ENCODE measurements at places on chromosomes 1 and 21.
A peak's percentile ranks its signal among the peaks of the same experiment; 100 is the strongest.

- no peak for DNase-seq
Observed at GRCh38 chr1:110697606-110698005, 22.9 kb upstream of the KCNA3 start.

DNA sequence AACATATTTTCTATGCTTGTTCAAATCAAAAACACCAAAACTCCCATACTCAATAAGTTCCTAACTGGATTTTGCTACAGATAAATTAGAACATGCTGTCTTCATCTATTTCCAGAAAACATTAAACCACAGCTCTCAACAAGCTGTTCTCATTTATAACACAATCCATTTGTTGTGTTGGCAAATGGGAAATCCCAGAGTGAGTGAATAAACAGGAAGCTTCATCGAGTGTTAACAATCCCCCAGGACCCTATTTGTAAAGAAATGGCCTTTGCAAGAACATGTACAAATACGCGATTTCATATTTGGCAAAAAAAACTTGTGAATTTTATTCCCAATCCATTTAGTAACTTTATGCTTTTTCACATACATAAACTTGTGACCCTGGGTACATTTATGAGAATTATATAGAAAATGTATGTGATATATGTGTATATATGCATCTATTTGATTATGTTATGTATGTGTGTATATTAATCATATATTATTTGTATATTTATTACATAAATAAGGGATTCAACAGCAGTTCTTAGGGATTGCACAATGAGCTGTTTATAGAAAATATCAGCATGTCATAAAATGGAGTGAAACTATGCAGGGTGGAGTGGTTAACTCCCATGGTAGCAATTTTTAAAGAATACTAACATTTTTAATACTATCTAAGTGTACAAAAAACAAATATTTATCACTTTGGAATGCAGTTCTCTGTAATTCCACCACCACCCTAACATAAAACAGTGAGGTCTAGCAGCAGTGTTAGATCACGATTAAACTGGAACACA is 160.0 kb downstream of the NEGR1 start:
- no peak for DNase-seq

GRCh38 chr1:12009318-12009947 is 9.9 kb upstream of the MIIP start:
- no peak for DNase-seq

GRCh38 chr1:23865543-23865930 is 2.6 kb downstream of the FUCA1 start:
- DNase-seq: no peak

- no peak for DNase-seq
Observed at GRCh38 chr21:40638466-40639251, 208.3 kb downstream of the DSCAM start.

DNA sequence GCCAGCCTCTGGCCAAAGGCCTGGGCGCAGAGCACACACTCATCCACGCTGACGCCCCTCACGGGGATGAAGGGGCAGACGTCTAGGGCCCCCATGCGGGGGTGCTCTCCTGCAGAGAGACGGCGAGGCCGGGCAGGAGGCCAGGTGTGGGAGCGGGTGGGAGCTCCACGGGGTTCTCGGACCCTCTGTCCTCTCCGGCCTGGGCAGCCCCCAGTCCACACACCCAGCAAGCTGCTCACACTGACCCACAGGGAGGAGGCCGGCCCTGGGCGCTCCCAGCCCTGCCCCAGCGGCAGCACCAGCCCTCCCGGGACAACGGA is 2.5 kb downstream of the FTCD start:
- DNase-seq: no peak

DNA sequence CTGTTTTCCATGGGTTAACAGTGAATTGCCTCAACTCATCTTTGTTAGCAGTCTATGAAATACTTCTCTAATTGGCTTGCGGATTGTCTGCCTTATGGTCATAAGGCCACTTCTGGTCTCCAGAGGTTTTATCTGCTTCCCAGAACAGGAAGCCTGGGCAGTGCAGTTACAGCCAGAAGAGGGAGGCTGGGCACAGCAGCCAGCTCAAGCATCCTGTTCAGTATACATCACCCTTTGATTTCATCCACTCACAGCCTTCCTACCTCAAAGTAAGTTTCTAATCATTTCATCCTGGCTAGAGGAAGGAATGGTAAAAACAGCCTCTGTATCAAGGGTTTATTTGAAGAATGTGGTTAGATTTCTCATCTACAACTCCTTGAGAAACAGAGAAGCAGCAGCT is 311.5 kb upstream of the DEPDC1 start:
- no peak for DNase-seq

- DNase-seq: no peak
Observed at GRCh38 chr1:181135815-181136737, 47.6 kb downstream of the IER5 start.

DNA sequence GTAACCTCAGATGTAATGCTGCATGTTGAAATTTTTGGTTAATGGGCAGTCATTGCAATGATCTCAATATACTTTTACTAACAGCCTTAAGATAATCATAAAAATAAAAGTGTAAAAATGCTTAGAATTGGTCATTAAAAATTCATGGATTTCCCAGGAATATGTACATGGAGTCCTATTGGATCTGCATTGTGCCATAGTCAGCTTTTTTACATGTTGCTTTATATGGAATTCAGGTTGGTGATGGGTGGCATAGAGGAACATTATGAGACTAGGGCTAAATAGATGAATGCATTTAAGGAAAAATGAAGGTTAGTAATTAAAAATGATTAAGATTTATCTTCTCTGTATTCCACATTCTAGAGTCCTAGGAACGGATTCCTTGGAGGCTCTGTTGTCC is 103.2 kb downstream of the SLC35F3 start:
- no peak for DNase-seq

DNA sequence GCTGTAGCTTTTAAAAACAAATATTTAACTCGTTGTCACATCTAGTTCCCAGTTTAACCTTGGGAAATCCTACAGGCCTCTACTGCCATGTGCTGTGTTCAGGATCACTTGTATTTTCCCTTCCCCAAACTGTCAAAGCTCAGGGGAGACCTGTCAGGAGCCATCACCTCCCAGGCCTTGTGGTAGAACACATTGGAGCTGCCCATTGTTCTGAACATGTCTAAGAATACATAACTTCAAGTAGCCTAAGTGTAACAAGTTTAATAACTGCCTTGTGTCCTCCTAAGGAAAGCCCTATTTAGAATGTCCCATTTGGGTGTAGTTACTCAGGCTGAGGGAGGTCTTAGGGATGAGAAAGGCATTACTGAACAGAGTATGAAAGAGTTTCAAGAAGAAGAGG is 28.6 kb upstream of the PIGC start:
- no peak for DNase-seq

- no peak for DNase-seq
Observed at GRCh38 chr1:117928881-117929342, 509 bp downstream of the GDAP2 start.

- DNase-seq: no peak
Observed at GRCh38 chr1:221204055-221204833, 325.0 kb downstream of the HLX start.

- no peak for DNase-seq
Observed at GRCh38 chr1:3514404-3514803, 59.9 kb downstream of the ARHGEF16 start.

GRCh38 chr1:46517010-46517600 is 27.5 kb downstream of the DMBX1 start:
- DNase-seq: no peak

DNA sequence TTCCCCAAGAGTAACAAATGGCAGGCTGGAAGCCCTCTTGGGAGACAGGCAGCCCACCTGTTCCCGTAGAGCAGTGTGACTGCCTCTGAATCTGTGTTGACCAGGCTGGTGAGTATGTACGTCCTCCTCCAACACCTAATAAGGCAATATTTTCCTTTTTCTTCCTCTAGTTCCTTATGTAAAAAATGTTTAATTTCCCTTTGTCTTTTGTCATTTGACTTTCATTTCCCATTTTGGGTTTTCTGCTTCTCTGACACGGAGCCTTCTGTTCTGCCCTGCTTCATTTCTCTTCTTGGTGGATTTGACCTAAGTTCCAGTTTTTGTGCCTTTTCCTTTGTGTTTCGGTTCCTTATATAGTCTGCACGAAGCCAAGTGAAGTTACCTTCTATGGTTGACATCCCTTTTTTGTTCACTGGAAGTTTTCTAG is 65.8 kb upstream of the ATF3 start:
- DNase-seq: no peak

GRCh38 chr1:207952617-207953542 is 42.0 kb upstream of the CD34 start:
- DNase-seq: no peak

GRCh38 chr1:201180141-201180540 is 10.5 kb upstream of the IGFN1 start:
- DNase-seq: no peak

GRCh38 chr1:6460301-6461050 is 5.5 kb downstream of the TNFRSF25 start:
- DNase-seq: peak; percentile 50

DNA sequence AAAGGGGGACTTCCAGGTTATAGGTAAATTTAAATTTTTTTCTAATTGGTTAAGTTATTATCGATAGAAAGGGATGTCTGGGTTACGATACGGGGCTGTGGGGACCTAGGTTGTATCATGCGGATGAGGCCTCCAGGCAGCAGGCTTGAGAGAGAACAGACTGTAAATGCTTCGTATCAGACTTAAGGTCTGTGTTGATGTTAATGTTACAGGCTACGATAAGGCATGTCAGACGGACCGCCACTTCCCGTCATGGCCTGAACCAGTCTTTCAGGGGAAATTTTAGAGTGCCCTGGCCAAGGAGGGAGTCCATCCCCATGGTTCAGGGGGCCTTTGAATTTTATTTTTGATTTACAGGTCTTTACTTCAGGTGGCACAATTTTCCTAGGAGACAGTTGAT is 16.7 kb downstream of the ABCG1 start:
- no peak for DNase-seq

DNA sequence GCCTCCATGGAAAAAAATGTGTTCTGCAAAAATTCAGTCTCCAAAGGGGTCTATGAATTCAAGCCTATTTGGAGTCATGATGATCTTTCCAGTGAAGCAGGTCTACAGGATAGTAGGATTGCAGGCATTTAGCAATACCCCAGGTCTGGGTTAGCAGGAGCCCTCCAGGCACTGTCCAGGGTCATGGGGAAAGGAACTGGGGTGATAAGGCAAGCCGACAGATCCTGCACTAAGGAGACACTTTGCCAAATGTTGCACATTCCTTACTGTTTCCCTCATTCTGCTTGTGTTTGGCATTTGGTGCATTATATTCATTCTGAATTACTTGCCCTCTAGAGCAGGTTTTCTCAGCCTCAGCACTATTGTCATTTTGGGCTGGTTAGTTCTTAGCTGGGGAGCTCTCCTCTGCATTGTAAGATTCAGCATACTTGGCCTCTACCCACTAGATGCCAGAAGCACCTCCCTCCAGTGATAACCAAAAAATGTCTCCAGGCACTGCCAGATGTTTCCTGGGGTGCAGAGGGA is 333.3 kb upstream of the PLXNA2 start:
- DNase-seq: no peak

- DNase-seq: no peak
Observed at GRCh38 chr1:38256072-38256471, 209.5 kb upstream of the POU3F1 start.

All from activated CD4-positive, CD25-positive, alpha-beta regulatory T cell (primary cell).